ENCODE measurements at places on chromosomes 16 and 17. TPM values are rescaled to one million over a fixed set of nuclear protein-coding genes. Genes with fewer than 3 reads are reported as not detected.

DNA sequence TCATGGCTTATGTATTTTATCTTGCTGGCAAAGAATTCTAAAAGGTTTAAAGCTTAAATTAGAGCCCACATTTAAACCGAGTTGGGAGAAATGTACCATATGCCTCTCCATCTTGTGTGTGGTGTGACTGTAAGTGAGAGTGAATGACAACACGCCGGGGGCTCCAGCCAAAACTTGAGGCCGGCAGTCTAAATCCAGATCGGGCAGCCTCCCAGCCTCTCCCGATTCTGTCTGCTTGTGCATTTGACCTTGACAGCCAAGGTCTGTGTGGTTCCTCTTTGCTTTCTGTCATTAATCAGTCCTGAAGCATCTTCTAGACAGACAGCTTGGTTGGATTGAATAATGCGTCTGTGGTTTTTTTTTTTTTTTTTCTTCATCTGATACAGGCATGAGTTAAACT is 1093.2 kb upstream of the EEF2KMT start:
- no peak for DNase-seq

The RUNDC3A gene
- total RNA-seq = not detected

DNA sequence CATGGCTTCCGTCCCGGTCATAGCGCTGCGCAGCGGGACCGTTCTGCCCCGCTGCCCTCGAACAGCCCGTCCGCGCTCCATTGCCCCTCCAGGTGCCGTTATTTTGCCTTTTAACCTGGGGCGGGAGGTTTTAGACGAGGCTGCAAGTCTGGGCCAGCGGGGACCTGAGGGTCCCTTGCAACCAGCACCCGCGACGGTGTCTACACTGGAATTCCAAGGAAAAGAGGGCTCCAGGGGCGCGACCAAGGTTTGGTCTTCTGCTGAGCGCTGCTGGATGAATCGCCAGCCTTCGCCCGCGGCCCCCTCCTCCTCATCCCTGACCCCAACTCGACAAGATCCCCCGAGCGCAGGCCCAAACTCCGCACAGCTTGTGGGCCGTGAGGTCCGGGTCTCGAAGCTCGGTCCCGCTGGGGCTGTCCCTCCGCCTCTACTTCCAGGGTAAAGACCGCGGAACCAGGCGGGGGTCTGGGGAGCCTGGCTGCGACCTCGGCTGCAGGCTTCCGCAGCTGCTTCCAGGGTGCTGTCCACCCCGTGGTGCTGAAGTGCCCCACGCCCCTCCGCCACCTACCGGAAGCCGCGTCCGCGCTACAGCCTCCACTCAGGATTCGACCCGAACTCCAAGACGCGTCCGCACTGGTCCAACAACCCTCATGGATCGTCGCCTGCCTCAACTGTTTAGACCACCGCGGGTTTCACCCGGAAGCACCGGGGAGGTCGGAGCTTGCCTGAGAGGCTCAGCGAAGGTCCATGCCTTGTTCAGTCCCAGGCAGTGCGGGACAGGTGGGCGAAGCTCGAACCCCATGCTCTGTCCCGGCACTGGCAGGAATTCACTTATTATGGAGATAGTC is 10.1 kb upstream of the CA4 start:
- peak; percentile 95 for DNase-seq

- DNase-seq = no peak
Observed at GRCh38 chr16:65012357-65012756, 109.5 kb downstream of the CDH11 start.

The KRT39 gene
- total RNA-seq = 0.36 TPM

The CTRB2 gene
- total RNA-seq = not detected

- DNase-seq = peak; percentile 96
Observed at GRCh38 chr17:83067718-83068261, 11.6 kb upstream of the METRNL start.

The GP1BA gene
- not detected for total RNA-seq

- no peak for DNase-seq
Observed at GRCh38 chr17:50303596-50303995, 29.3 kb downstream of the TMEM92 start.

The TEKT1 gene
- not detected for total RNA-seq

DNA sequence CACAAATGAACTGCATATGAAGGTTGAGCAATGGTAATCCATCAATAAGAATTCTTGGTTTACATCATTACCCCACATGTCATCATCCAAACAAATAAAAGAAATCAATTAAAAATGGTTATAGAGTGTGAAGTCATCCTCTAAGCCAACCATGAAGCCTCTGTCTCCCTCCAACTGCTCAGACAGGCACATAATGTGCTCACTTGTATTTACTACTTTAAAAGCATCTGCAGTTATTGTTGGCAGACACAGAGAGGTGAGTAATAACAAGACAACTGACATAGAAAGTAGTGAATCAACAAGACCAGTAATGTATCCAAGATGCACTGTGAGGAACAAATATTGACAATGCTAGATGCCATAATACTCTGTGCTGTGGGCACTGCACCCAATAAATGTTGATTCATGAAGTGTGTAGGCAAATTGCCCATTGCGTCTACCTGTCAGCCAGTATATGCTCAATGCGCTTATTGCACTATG is 20.0 kb downstream of the ADAMTS18 start:
- DNase-seq = no peak

The IRX5 gene
- 16.5 TPM for total RNA-seq

DNA sequence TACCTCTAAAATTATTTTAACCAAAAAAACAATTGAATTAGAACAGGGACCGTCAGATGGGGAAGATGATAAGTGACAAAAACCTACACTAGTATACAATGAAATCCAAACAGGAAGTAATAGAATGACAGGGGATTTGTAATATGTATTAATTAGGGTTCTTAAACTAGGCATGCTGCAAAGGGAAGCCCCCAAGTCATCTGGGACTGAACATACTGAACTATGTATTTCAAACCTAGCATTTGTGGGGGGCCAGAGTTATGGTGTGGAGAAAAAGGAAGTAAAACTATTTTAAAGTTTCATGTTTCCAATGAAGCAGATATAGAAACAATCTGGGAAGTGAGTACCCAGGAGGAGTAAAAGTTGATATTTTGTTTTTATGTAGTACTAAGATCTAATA is 133.2 kb upstream of the HS3ST3A1 start:
- no peak for DNase-seq

- peak; percentile 54 for DNase-seq
Observed at GRCh38 chr17:6254036-6254435, 180.9 kb downstream of the AIPL1 start.

The DHRS13 gene
- total RNA-seq = 4.7 TPM

GRCh38 chr17:58421711-58422110 is 4.4 kb upstream of the RNF43 start:
- DNase-seq = peak; percentile 23

DNA sequence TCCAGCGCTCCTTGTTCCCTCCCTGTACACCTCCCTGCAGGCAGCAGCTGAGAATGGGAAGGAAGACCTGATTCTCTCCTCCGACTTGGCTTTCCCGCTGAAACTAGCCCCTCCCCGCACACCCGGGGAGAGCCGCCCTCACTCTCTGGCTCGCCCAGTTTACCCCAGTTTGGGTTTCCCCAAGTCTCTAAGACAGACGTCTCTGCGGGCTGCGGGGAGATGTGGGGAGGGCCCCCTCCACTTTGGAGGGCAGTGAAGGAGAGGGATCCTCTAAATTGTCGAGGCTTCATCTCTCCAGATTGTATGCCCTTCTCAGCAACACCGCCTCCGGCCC is 797 bp downstream of the GRB7 start:
- no peak for DNase-seq

GRCh38 chr16:49884033-49885015 is 28.4 kb upstream of the ZNF423 start:
- DNase-seq = peak; percentile 49

- DNase-seq = peak; percentile 91
Observed at GRCh38 chr17:13002761-13003453, 14.9 kb downstream of the ELAC2 start.

GRCh38 chr17:78665387-78665951 is 88.3 kb upstream of the DNAH17 start:
- no peak for DNase-seq

GRCh38 chr16:4618645-4619418 is 4.1 kb upstream of the UBALD1 start:
- peak; percentile 47 for DNase-seq

DNA sequence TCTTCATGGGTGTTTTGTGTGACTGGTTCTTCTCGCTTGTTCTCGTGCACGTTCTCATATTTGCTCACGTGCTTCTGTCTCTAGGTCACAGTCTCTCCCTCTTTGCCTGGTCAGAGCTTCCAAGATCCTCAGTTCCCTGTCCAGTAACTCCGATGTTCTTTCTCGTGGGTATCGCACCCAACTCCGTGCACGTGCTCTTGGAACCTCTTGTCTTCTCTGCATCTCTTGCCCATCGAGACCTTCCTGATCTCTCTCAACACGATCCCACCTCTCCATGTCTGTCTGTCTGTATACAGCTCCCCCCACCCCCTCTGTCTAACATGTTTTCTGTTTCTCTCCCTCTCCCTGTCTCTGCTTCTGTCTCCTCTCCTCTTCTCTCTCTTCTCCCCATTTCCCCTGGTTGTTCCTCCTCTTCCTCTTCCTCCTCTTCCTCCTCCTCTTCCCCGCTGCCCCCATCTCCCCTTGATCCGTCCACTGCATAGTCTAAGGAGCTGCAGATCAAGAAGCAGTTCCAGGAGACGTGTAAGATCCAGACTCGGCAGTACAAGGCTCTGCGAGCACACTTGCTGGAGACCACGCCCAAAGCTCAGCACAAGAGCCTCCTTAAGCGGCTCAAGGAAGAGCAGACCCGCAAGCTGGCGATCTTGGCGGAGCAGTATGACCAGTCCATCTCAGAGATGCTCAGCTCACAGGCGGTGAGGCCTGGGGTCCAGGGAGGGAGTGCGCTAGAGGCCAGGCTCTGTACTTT is 6.1 kb downstream of the HIRIP3 start:
- DNase-seq = peak; percentile 55

The CLDN7 gene
- 0.36 TPM for total RNA-seq

- no peak for DNase-seq
Observed at GRCh38 chr16:52770828-52771227, 223.9 kb upstream of the TOX3 start.

- no peak for DNase-seq
Observed at GRCh38 chr17:6505425-6506142, 50.8 kb downstream of the PITPNM3 start.

The ASGR2 gene
- total RNA-seq = under 0.01 TPM

The RCVRN gene
- not detected for total RNA-seq

DNA sequence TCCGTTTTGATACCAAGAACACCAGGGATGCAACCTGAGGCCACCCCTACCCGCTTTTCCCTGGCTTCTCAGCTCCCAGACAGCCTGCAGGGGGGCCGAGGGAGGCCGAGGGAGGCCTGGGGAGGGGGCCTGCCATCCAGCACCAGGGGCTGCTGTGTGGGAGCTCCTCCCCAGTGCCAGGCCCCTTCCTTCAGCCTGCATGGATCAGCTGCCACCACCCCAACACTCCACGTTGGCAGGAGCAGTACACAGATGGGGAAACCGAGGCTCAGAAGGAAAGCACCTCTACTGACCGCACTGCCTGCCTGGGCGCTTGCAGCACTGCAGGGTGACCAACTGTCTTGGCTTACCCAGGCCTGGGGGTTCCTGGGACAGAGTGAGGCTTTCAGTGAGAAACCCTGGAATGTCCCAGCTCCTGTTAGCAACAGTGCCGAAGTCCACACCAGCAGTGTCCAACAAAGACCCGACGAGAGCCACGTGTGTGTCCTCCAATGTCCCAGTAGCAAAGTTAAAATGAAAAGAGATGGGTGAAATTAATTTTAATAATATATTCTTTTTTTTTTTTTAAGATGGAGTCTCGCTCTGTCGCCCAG is 5.3 kb upstream of the OSGIN1 start:
- no peak for DNase-seq

DNA sequence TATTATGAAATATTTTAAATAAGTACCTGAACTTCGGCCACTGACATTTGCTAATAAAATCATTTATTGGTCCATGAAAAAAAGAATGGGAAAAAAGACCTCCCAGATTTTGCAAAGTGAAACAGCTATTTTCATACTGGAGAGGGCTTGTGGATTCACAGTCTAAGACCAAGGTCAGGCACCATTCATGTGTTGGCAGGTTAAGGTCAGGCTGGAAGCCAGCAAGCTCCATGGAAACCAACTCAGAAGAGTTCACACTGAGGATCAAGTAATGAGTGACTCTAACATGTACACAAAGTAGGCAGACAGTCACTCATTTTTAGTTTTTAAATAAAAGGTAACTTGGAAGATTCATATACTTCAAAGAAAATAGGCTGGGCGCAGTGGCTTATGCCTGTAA is 3.4 kb downstream of the DNAJA2 start:
- no peak for DNase-seq

- no peak for DNase-seq
Observed at GRCh38 chr17:77610972-77611521, 347.5 kb upstream of the TNRC6C start.

The DOK4 gene
- total RNA-seq = 29.0 TPM

The TMC8 gene
- not detected for total RNA-seq

DNA sequence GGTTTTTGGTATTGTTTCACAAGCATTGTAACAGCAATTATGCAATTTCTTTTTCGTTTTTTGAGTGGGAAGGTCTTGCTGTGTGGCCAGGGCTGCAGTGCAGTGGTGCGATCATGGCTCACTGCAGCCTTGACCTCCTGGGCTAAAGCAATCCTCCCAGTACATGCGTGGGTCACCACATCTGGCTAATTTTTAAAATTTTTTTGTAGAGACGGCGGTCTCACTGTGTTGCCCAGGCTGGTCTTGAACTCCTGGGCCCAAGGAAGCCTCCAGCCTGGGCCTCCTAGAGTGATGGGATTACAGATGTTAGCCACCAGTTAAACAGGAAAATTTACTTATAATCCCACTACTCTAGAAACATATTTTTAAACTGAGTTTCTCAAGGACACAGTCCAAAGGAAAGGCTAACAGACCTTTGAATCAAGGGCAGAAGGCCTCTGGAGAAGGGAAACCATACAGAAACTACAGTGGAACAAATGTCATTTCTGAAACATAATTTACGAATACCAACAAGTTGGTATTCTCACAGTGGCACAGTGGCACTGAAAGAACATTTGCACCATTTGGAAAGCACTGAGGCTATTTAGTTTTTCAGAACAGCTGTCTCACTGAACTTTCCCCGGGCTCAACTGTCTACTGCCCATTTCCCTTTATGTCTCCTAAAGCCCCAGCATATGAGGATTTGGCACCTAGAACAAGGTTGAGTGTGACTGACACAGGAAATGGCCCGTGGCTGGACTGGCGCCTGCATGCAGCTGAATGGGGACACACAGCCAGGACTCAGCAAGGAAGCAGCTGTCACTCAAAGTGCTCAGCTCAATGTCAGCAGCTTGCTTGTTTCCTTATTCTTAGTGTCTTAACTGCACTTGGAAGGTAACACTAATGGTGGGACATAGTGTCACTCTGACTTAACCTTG is 2.8 kb upstream of the PRKAR1A start:
- no peak for DNase-seq

GRCh38 chr17:54950116-54950515 is 18.3 kb downstream of the COX11 start:
- no peak for DNase-seq
